ENCODE measurements at places on chromosomes 16 and 17.

DNA sequence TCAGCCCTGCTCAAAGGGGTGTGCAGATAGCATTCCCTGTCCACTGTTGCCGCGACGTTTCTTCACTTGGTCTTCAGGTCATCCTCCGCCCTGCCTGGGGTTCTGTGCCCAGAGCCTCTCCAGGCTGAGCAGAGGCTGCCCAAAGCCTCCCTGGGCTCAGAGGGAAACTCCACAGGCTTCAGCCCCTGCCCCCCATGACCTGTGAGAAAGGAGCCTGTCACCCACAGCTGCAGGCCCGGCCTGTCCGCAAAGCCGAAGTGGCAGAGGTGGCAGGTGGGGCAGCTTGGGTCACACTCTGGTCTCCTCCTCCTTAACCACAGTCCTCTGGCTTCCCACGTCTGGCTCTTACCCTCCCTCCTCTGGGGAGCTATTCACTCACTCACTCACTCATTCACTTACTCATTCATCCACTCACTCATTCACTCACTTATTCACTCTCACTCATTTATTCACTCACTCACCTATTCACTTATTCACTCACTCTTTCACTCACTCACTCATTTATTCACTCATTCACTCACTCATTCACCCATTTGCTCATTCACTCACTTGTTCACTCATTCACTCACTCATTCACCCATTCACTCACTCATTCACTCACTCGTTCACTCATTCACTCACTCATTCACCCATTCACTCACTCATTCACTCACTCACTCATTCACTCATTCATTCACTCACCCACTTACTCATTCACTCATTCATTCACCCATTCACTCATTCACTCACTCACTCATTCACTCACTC lies 7.1 kb upstream of the CPSF4L start:
- no peak for DNase-seq

GRCh38 chr17:81012574-81013447 lies 21.2 kb downstream of the CHMP6 start:
- no peak for DNase-seq

GRCh38 chr17:7720125-7720524 lies 2.6 kb downstream of the DNAH2 start:
- no peak for DNase-seq

DNA sequence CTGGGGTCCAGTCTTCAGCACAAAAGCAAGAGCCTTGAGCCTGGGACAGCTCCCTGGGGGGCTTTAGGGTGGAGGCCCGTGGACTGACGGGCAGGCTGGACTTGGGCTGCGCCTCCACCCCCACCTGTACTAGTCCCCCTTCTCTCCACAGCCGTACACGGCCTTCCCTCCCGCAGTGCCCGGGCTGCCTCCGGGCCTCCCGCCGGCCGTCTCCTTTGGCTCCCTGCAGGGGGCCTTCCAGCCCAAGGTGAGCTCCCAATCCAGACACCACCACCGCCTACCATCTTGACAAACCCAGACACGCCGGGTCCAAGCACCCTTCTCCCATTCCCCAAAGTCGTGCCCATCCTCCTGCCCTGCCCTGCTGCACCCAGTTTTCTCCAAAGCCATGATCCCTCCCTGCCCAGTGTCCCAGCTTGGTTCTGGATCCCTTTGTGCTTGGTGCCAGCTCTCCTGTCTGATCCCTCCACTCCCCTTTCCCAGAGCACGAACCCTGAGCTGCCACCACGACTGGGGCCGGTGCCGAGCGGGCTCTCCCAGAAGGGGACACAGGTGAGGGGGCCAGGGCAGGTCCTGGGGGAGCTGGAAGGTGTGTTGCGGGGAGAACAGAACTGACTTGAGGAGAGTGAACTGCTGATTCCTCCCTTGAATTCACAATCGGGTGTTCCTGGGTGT lies 7.1 kb downstream of the FBRS start:
- no peak for DNase-seq

- DNase-seq = peak; percentile 87
Observed at GRCh38 chr17:37527249-37527851, 37.7 kb downstream of the DUSP14 start.

- DNase-seq = no peak
Observed at GRCh38 chr17:3905017-3905520, 11.2 kb downstream of the P2RX1 start.

Data from Karpas-422 (cell line).